LHCN-M2 (cell line): ENCODE measurements at places on chromosomes 5 and 9. TPM values are rescaled to one million over a fixed set of nuclear protein-coding genes. Genes with fewer than 3 reads are reported as not detected.

SREK1IP1 gene
- total RNA-seq, result 5.8 and 8.1 TPM in 2 replicates

PLPPR1 gene
- total RNA-seq, result not detected in 2 replicates

TEX48 gene
- not detected in 2 replicates for total RNA-seq

SH3RF2 gene
- total RNA-seq, result 1.2 and 1.9 TPM in 2 replicates

CMBL gene
- 2.9 and 4.0 TPM in 2 replicates for total RNA-seq

FOXD4L6 gene
- 0.38 TPM in 1 of 2 replicates, not detected in the other for total RNA-seq

PCDHB6 gene
- total RNA-seq, result 0.34 and 0.38 TPM in 2 replicates

HAVCR1 gene
- total RNA-seq, result not detected in 2 replicates

HSD17B3 gene
- total RNA-seq, result not detected in 2 replicates

SLC25A2 gene
- total RNA-seq, result 0.17 TPM in 1 of 2 replicates, not detected in the other

RORB gene
- under 0.01 TPM in 1 of 2 replicates, not detected in the other for total RNA-seq

TPPP gene
- total RNA-seq, result 0.06 TPM in 1 of 2 replicates, not detected in the other

FCN2 gene
- total RNA-seq, result not detected in 2 replicates

HTR4 gene
- 0.26 TPM in 1 of 2 replicates, not detected in the other for total RNA-seq

ANXA2R gene
- total RNA-seq, result 1.7 and 2.6 TPM in 2 replicates

KIF4B gene
- 0.06 TPM in 2 replicates for total RNA-seq

UGCG gene
- 161 and 172 TPM in 2 replicates for total RNA-seq

WHRN gene
- 0.83 and 1.4 TPM in 2 replicates for total RNA-seq

EQTN gene
- total RNA-seq, result not detected in 2 replicates

DAP gene
- 45.0 and 62.7 TPM in 2 replicates for total RNA-seq

KIF20A gene
- 108 and 113 TPM in 2 replicates for total RNA-seq

SEMA4D gene
- total RNA-seq, result 0.06 TPM in 1 of 2 replicates, not detected in the other
